ENCODE measurements at places on chromosomes 5 and 9. TPM values are rescaled to one million over a fixed set of nuclear protein-coding genes. Genes with fewer than 3 reads are reported as not detected.

- DNase-seq, result no peak
- H3K4me3 ChIP-seq, result no peak overlapping the region
- no peaks in the 10 kb centered on the region for H3K4me1 ChIP-seq
- no peak overlapping the region for H3K27ac ChIP-seq
- no peaks in the 10 kb centered on the region for H3K27me3 ChIP-seq
- no peaks in the 10 kb centered on the region for H3K36me3 ChIP-seq
Observed at GRCh38 chr9:98930792-98931191, 12.9 kb upstream of the COL15A1 start.

GRCh38 chr5:111075520-111075919 is 4.0 kb downstream of the TSLP start:
- H3K36me3 ChIP-seq, result no peaks in the 10 kb centered on the region
- H3K27ac ChIP-seq, result no peak overlapping the region
- DNase-seq, result no peak
- no peaks in the 10 kb centered on the region for H3K4me1 ChIP-seq

DNA sequence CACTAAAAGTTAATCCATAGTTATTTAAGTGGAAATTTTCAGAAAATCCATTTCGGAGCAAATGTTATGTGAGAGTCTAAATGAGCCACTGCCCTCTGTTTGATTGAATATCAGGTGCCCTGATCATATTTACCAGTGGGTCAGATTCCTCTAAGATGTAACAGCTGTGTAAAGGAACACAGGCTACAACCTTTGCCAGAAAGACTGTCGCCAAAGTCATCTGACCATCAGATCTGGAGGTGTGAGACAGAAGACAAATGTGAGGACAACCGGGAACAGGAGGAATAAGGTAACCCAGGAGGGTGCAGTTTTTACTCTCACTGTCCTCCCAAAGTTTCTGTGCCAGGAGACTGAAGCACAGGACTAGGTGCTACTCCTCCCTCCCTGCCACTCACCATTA is 90.8 kb downstream of the CAAP1 start:
- H3K27ac ChIP-seq, result no peak overlapping the region
- H3K36me3 ChIP-seq, result no peaks in the 10 kb centered on the region
- H3K4me1 ChIP-seq, result no peaks in the 10 kb centered on the region
- H3K27me3 ChIP-seq, result no peaks in the 10 kb centered on the region

DNA sequence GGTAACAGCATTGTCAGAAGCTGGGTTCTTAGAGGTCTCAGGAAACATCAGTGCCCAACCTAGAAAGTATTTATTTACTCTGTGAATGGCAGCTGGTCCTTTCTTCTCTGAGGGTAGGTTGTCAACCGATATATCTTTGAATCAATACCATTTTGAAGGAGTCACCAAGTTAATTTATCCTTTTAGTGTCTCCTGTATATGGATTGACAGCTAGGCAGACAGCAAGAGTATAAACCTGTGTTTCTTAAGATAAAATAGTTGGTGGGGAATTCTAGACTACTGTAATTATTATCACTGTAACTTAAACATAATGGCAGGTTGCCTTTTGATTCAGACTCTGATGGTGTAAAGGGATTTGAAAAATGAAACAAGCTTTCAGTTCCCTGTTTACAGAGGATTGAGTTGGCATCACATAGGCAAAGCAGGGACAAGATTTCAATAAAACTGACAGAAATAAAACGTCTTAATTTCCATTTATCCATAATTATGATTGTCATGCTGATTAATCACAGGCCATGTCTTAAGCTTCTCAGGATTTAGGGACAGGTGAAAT is 190.8 kb upstream of the HAPLN1 start:
- no peak overlapping the region for H3K27ac ChIP-seq
- no peaks in the 10 kb centered on the region for H3K27me3 ChIP-seq
- H3K4me1 ChIP-seq, result no peaks in the 10 kb centered on the region

- H3K4me1 ChIP-seq, result peaks cover 8% of the 10 kb centered on the region
- DNase-seq, result no peak
- no peaks in the 10 kb centered on the region for H3K27me3 ChIP-seq
- no peak overlapping the region for H3K27ac ChIP-seq
- H3K36me3 ChIP-seq, result no peaks in the 10 kb centered on the region
Observed at GRCh38 chr9:85212209-85212608, 529.5 kb downstream of the AGTPBP1 start.

GRCh38 chr9:123544007-123544827 is 188.2 kb downstream of the CRB2 start:
- H3K4me3 ChIP-seq, result no peak overlapping the region
- H3K27me3 ChIP-seq, result no peaks in the 10 kb centered on the region
- DNase-seq, result no peak

DNA sequence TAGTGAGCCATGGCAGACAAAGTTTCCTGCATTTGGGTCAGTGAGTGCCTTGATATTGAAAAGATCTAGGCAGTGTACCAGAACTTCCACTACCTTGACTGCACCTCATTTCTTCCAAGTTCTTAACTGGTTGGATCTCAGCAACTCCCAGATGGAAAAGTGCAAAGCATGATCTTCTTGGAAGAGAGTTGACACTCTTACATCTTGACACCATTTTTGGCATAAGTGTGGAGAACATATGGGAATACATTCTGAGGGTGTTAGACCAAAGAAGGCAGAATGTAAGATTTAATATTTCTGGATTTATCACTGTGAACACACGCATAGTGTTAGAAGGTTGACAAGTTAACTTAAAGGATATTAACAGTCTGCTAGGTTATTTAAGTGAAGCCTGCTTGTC is 555.1 kb upstream of the CTNND2 start:
- H3K27ac ChIP-seq, result no peak overlapping the region
- H3K36me3 ChIP-seq, result no peaks in the 10 kb centered on the region
- no peaks in the 10 kb centered on the region for H3K27me3 ChIP-seq
- no peak for DNase-seq
- no peaks in the 10 kb centered on the region for H3K4me1 ChIP-seq
- H3K4me3 ChIP-seq, result no peak overlapping the region

PCDHGA2 gene
- total RNA-seq, result 0.26 TPM

DNA sequence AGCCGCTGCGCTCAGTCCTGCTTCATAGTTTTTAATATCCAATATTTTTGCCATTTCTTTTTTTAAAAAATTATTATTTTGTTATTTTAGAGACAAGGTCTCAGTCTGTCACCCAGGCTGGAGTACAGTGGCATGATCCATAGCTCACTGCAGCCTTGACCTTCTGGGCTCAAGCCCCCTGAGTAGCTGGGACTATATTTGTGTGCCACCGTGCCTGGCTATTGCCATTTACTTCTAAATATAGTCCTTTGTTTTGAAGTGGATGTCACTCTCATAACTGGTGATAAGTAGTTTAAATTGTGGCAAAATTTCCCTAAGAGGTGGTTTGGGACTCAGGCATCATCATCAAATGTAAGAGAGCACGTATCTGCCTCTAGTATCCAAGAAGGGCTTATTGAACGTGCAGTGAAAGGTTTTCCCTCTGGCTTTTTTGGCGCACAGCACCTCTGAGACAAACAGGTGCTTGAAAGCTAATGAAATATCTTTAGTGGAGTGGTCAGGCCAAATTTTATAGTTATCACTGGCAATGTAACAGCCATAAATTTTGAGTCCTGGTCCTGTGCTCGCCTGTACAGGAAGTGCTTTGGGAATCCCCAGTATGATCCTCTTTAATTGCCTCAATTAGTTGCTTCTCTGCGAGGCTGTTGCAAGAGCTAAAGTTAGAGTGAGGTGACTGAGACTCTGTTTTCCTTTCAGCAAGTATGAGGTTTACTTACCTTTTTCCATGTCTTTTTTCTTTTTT is 14.8 kb downstream of the STXBP1 start:
- H3K4me3 ChIP-seq, result no peak overlapping the region
- H3K27ac ChIP-seq, result no peak overlapping the region
- no peaks in the 10 kb centered on the region for H3K27me3 ChIP-seq
- no peak for DNase-seq

GRCh38 chr9:33458444-33458843 is 11.1 kb upstream of the AQP3 start:
- H3K36me3 ChIP-seq, result peaks cover 15% of the 10 kb centered on the region
- H3K27me3 ChIP-seq, result no peaks in the 10 kb centered on the region
- DNase-seq, result no peak
- H3K4me3 ChIP-seq, result no peak overlapping the region
- H3K27ac ChIP-seq, result peak overlapping the region; percentile 75
- peaks cover 20% of the 10 kb centered on the region for H3K4me1 ChIP-seq

GRCh38 chr9:138060365-138060764 is 182.8 kb downstream of the CACNA1B start:
- H3K27me3 ChIP-seq, result no peaks in the 10 kb centered on the region
- no peak overlapping the region for H3K27ac ChIP-seq
- DNase-seq, result no peak
- H3K4me1 ChIP-seq, result no peaks in the 10 kb centered on the region
- H3K4me3 ChIP-seq, result no peak overlapping the region
- H3K36me3 ChIP-seq, result no peaks in the 10 kb centered on the region

GRCh38 chr5:172299916-172300439 is 16.4 kb upstream of the UBTD2 start:
- H3K36me3 ChIP-seq, result no peaks in the 10 kb centered on the region
- no peak overlapping the region for H3K4me3 ChIP-seq
- no peak overlapping the region for H3K27ac ChIP-seq
- DNase-seq, result no peak

Data from esophagus squamous epithelium (tissue), 5 donors.